ENCODE measurements at places on chromosomes 7 and 10. TPM values are rescaled to one million over a fixed set of nuclear protein-coding genes. Genes with fewer than 3 reads are reported as not detected.

The KLLN gene
- total RNA-seq: not detected

The STEAP1 gene
- total RNA-seq: 2.1 TPM

The HBP1 gene
- 62.2 TPM for total RNA-seq

The APBB1IP gene
- total RNA-seq: not detected

The WEE2 gene
- not detected for total RNA-seq

The ABLIM1 gene
- 87.7 TPM for total RNA-seq

The MYO3A gene
- not detected for total RNA-seq

The UNC5B gene
- total RNA-seq: 42.4 TPM

The NPY gene
- not detected for total RNA-seq

The LIPM gene
- total RNA-seq: not detected

The ANK3 gene
- total RNA-seq: 28.3 TPM

The C10orf53 gene
- not detected for total RNA-seq

The FOXI2 gene
- total RNA-seq: not detected

The LIPF gene
- total RNA-seq: 7.1 TPM

The STRIP2 gene
- 2.3 TPM for total RNA-seq

The MGMT gene
- 7.0 TPM for total RNA-seq

The CALHM1 gene
- total RNA-seq: not detected

The ARHGEF5 gene
- 3.5 TPM for total RNA-seq

The COL26A1 gene
- not detected for total RNA-seq

The FAM237B gene
- total RNA-seq: not detected

The WNT16 gene
- total RNA-seq: not detected

The LBX1 gene
- not detected for total RNA-seq

The PLEKHA1 gene
- 128 TPM for total RNA-seq

The PHYHIPL gene
- total RNA-seq: not detected

The CYP26C1 gene
- not detected for total RNA-seq

The LIPK gene
- not detected for total RNA-seq

The CABCOCO1 gene
- total RNA-seq: not detected

The EBF3 gene
- total RNA-seq: 20.2 TPM

The TMEM236 gene
- not detected for total RNA-seq

The TDRD1 gene
- total RNA-seq: 0.53 TPM

The RNF133 gene
- total RNA-seq: not detected

The PRKAG2 gene
- 26.7 TPM for total RNA-seq

The TLX1 gene
- not detected for total RNA-seq

The ZNF775 gene
- 17.1 TPM for total RNA-seq

The AS3MT gene
- 1.4 TPM for total RNA-seq

Measured in ascending aorta (tissue), 2 donors.